CD4-positive, alpha-beta T cell treated with Interleukin-1 beta for 1 hour (primary cell): ENCODE measurements at places on chromosomes 7 and 10.

DNA sequence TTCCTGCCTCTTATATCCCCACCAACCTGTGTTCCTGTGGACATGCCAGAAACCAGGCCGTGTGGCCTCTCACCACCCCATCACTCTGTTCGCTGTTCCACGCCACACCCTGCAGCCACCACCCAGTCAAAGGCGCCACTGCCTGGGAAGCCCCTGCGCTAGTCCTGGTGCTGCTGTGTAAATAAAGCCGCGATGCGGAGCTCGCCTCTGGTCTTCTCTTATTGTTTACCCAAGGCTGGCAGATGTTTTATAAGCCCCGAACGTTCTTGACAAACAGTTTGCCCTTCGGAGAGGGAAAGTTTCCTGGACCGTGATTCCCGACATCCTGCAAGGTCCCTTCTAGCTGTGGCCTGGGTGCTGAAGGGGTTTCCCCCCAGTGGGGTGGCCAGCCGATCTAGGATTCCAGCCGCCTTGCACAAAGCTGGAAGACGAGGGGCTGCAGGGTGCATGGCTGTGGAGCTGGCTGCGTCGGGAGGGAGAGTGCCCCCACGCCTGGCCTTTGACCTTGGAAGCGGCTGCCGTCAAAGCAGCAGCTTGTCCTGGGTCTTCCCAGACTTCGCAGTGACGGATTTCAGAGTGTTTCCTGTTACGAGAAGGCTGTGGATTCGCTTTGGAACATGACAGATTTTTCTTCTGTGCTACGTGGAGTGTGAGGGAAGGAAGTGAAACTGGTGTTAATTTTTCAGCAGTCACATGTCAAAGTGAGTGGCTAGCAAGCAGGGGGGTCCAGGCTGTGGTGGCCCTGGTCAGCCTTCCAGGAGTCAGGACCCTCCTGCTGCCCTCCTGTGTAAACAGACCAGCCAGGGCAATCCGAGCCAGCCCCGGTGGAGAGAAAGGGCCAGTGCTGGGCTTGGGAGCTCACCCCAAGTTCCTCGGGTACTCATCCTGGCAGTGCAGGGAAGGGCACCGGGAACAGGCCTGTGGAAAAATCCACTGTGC is 61.6 kb downstream of the LHPP start:
- DNase-seq, result no peak

DNA sequence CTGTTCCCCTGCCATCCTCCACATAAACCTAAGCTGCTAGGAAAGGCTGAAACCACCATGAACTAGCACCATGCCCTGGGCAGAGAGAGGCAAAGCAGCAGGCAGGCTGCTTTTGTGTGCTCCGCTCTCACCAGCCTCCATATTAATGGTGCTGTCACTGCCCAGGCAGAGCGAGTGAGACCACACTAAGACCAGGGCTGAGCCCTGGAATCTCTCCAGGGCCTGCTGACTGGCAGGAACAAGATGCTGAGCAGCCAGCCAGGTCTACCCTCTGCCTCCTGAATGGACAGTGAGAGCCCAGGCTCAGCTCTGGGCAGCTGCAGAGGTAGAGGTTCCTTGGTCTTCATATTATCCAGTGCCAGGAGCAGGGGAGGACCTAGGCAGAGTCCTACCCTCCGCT is 1.6 kb upstream of the CRHR2 start:
- no peak for DNase-seq

DNA sequence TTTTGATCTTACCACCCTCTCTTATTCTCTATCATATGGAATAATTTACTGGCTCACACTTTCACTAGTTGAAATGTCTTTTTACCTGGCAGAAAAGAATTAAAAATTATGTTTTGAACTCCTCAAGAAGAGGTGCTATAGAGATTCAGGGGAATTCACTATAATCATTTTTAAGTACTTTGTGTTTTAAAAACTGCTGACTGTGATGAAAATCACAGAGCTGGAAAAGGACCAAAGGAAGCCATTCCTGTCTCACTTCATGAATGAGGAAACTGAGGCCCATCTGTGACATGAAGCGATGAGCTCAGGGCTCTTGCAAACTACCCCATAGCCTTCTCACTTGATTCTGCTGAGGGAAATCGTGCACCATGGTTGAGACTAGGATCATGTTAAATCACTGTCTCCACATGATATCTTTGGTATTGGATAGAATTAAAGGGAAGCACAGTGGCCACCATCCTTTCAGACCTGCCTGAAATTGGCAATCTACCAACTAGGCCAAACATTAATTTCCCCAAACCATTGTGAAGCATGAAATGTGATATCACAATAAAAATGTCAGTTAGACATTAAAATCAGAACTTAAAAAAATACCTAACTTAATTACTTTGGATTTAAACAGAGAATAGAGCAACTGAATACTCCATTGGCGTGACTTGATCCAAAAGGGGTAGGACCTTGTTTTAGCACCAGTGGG is 141.0 kb downstream of the FZD1 start:
- no peak for DNase-seq

GRCh38 chr10:70761727-70762350 is 23.3 kb downstream of the TBATA start:
- DNase-seq, result no peak

- DNase-seq, result peak; percentile 56
Observed at GRCh38 chr7:149883452-149883861, 9.7 kb downstream of the ATP6V0E2 start.

- no peak for DNase-seq
Observed at GRCh38 chr10:17833656-17834055, 24.5 kb downstream of the MRC1 start.

GRCh38 chr7:91940171-91940570 is 491 bp upstream of the AKAP9 start:
- peak; percentile 42 for DNase-seq

GRCh38 chr10:77087366-77087765 is 550.2 kb downstream of the KCNMA1 start:
- DNase-seq, result no peak

DNA sequence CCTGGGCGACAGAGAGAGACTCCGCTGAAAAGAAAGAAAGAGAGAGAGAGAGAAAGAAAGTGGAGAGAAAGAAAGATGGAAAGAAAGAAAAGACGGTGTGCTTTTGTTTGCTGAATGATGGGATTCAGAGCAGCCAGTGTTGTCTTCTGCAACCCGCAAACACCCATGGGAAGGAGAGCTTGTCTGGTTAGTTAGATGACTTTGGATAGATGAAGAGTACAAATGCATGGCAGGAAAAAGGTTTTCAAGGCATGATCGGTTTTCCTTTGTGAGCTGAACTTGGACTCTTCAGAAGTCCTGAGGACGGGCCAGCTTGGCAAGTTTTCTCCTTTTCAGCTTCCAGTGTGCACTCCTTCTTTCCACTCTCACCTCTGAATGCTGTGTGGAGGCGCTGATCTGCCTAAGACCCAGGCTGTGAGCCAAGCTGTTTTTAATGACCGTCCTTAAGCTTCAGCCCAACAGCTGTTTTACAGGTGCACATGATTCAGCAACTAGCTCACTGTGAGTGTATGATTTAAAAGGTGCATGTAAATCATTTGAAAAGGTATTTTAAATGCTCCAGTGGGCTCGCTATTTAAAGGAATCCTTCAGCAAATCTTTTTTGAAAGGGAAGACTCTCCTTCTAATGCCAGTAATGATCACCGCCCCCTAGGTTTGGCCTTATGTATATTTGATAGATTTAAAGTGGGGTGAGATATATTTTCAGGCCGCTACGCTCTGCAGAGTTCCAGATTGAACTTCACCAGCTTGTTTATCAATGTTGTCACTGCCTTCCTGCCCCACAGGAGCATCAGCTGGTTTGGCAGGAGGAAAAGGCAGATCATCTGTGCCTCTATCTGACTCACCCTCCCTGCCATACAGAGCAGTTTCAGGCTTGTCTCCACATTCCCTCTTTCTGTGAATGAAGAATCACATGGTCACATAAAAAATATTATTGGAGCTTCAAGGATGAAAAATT is 115.0 kb downstream of the PLXDC2 start:
- no peak for DNase-seq

- no peak for DNase-seq
Observed at GRCh38 chr7:40586197-40586596, 451.4 kb downstream of the SUGCT start.

GRCh38 chr7:110548372-110548771 is 542.6 kb upstream of the LRRN3 start:
- no peak for DNase-seq

DNA sequence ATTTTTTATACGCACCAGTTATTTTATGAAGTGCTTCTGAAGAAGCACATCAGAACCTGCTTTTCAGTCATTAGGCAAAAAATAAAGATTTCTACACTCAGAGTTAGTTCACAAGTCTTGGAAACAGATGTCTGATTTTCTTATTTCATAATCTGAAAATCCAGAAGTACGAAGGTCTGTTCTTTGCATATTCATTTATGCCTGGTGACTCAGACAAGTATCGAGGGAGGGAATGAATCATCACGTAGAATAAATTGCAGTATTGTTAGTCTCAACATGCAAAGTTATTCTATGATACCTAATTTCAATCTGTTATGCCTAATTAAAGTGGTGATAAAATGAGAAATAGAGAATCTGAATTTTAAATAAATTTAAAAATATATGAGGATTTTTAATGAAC is 113.6 kb upstream of the SEM1 start:
- DNase-seq, result no peak

DNA sequence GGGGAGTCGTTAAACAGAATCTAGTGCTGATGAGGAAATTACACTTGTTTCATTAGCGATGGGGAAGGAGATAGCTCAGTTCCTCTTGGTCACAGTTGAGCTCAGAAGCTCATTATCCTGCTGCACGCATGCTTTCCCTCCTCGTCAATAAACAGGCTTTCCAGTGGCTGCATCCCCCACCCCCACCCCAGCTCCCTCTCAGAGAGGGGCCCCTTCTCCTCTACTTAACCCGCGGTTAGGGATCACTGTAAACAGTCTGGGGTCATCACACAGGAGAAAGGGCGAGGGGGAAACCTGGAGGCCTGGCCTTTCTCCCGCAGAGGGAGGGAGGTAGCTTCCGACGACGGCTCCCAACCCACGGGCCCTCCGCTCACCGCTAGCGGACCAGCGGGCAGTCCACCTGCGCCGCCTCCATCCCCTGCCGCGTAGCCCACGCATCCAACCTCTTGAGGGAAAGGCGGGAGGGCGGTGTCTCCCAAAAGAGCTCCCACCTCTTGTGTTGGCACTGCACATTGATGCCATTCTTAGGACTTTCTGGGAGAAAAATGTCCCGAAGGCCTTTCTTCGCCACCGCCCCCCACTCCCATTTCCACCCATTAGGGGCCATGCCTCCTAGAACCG is 80.8 kb downstream of the PAX2 start:
- no peak for DNase-seq

DNA sequence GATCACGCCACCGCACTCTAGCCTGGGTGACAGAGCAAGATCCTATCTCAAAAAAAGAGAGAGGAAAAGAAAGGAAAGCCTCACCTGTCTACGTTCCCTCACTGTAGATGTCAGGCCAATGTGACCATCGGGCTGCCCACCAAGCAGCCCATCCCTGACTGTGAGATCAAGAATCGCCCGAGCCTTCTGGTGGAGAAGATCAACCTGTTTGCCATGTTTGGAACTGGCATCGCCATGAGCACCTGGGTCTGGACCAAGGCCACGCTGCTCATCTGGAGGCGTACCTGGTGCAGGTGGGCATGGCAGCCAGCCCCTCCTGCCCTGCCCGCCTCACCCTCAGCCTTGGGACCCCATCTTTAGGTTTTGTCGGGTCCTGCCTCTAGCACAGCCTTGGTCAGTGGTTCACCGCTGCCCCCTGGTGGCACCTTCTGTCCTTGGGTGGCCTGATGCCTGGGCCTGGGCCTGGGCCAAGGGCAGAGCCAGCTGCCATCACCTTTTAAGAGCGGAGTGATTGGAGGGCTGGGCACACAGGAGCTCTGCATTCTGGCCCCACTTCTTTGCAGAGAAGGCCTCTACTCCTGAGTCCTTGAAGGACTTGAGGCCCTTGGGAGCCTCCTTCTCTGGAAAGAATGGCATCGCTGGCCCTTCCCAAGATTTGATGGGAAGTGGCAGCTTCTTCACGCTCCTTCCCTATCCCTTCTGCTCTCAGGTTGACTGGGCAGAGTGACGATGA is 14.4 kb upstream of the AHCYL2 start:
- DNase-seq, result peak; percentile 48

DNA sequence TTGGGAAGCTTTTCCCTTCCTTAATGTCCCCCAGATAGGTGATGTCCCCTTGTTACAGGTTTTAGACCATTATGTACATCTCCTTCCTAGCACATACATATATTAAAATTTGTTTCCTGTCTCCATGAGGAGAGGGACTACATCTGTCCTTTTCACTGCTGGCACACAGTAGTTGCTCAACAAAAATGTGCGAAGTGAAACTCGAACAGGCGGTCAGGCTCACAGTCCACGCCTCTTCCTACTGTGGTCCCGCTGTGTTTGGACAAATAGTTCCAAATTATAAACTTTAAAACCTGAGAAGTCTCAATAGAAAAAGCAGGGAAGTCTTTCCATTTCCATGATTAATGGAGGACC is 1.2 kb upstream of the HHEX start:
- no peak for DNase-seq

DNA sequence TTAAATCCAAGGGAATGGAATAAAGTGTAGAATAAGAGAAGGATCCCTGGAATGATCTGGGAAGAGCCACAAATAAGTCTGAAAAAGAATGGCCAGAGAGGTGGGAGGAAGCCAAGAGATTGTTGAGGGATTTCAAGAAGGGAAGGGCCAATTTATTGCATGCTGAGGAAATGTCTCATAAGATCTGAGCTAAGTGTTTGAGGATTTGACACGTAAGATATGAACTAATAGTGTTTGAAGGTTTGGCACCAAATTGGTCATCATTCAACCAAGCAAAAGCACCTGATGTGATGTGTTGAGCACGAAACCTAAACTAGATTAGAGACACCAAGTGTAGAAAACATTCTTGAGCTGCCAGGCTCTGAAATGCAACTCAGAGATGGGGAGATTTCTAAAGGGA is 97.9 kb downstream of the TSPAN12 start:
- no peak for DNase-seq

GRCh38 chr10:119231654-119232053 is 24.3 kb downstream of the GRK5 start:
- no peak for DNase-seq

- no peak for DNase-seq
Observed at GRCh38 chr10:127945948-127946711, 39.2 kb downstream of the PTPRE start.

DNA sequence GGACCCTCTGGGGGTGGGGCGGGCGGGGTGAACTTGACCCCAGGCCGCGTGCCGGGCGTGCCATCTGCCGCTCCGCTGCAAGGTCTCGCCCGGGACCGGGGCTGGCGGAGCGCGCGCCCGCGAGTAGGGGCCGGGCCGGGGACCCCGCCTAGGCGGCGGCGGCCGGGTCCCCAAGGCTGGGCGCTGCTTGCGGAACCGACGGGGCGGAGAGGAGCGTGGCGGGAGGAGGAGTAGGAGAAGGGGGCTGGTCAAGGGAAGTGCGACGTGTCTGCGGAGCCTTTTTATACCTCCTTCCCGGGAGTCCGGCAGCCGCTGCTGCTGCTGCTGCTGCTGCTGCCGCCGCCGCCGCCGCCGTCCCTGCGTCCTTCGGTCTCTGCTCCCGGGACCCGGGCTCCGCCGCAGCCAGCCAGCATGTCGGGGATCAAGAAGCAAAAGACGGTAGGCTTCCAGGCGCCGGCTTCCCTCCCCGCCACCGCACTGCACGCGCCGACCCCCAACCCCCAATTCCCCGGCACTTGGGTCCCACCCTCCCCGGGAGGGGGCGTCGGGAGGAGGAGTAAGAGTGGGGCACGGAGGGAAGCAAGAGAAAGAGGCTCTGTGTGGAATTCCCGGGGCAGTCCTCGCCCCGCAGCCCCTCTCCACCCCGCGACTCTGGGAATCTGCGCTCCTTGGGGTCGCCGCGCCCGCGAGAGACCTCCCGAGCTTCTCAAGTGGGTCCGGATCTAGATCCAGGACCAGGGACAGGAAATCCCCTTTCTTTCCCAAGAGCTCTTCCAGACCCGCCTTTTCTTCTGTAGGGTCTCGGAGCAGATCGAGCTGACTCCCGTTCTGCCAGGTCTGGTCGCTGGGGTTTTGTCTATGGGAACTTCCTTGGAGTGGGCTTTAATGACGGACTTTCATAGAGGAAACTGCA is at the start of gene PAPSS2:
Gene PAPSS2 (plus strand): TSS at position 308 of the 913 bp plus-strand sequence. CDS start 104 bp downstream, at position 412.
- DNase-seq, result peak; percentile 5
